ENCODE measurements at places on chromosomes 7 and 10.

DNA sequence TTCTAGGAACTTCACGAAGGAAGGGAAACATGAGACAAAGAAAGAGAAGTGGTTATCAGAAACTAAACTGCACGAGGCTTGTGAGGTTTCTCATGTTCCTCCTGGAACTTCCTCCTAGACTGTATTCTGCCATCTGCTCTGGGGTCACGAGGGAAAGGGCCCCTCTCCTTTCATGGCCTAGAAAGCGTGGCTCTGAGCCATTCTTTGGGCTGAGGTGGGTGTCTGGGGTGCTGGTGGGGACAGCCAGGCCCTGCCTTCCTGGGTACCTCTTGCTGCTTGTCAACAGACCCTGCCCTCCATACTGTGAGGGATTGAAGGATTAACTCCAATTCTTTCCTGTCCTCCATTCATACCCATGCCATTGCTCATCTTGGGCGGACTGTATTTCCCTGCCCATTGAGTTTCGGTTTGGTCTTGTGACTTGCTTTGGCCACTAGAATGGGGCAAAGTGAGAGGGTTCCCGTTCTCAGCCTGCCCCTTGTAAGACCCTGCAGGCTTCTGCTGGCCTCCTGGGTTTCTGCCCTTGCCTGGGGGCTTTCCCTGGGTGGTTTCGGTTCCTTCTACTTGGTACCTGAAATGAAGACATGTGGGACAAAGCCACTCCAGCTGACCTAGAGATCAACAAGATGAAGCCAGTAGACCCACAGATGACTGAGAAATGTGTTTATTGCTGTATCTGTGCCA lies 14.9 kb upstream of the GIMAP8 start:
- DNase-seq = no peak

GRCh38 chr10:88385601-88386203 lies 197.4 kb downstream of the RNLS start:
- DNase-seq = no peak

- DNase-seq = no peak
These were observed 393.4 kb downstream of the TFEC start for GRCh38 chr7:115637128-115637527.

GRCh38 chr10:45386657-45387056 lies 12.6 kb downstream of the ALOX5 start:
- DNase-seq = no peak

DNA sequence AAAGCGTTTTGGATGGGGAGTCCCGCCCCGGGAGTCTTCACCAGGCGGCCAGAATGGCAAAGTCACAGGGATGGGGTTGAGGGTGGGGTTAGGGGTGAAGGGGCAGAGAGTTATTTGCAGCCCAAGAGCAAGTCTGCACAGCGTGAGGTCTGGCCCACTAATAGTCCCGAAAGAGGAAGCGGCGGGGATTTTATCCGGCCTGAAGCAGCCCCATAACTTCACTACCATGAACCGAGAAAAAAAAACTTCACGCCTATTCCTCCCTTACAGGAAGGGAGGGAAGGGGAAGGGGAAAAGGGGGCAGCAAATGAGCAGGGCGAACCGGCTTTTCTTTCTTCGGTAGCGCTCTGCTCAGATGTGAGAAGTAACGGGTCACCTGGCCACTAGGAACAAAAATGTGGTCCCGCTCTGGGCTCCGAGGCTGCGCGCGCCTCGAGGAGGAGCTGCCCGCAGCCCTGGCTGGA lies 712 bp downstream of the ITPRIP start:
- DNase-seq = no peak

DNA sequence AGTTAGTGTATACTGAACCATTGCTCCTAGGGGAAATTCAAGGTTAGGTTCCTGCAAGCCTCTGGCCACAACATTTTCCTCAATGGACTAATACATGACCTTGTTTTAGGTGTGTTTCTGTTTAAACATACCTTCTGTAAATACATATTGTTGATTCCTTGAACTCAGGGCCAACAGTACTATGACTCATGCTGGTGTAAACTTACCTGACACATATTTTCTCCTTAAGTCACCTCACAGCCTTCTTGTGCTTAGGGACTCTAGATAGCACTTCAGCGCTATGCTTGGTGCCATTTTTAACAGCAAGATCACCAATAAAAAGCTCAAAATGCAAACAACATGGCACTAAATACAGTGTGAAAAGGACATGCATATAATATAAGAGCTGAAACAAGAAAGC lies 176.4 kb downstream of the TAX1BP1 start:
- no peak for DNase-seq

GRCh38 chr10:114534571-114534981 lies 123.5 kb downstream of the ABLIM1 start:
- no peak for DNase-seq

DNA sequence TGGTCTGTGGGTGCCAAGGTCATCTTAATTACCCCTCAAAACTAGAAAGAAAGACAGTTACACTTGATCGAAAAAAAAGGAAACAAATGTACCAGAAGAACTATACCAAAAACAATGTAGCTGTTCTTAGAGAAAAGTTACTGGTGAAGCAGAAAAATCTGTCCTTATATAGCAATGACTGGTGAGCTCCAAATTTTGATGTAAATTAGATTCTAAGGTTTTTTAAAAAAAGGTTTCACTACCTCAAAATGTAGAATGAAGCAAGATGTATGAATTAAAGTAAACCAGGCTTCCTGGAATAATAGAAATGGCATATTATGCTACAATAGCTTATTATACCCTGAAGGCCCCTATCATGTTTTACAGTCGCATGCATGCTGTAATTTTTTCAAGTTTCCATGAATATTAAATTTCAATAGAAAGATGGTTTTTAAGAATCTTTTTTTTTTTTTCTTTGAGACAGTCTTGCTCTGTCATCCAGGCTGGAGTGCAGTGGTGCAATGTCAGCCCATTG lies 28.4 kb upstream of the FKBP9 start:
- no peak for DNase-seq

DNA sequence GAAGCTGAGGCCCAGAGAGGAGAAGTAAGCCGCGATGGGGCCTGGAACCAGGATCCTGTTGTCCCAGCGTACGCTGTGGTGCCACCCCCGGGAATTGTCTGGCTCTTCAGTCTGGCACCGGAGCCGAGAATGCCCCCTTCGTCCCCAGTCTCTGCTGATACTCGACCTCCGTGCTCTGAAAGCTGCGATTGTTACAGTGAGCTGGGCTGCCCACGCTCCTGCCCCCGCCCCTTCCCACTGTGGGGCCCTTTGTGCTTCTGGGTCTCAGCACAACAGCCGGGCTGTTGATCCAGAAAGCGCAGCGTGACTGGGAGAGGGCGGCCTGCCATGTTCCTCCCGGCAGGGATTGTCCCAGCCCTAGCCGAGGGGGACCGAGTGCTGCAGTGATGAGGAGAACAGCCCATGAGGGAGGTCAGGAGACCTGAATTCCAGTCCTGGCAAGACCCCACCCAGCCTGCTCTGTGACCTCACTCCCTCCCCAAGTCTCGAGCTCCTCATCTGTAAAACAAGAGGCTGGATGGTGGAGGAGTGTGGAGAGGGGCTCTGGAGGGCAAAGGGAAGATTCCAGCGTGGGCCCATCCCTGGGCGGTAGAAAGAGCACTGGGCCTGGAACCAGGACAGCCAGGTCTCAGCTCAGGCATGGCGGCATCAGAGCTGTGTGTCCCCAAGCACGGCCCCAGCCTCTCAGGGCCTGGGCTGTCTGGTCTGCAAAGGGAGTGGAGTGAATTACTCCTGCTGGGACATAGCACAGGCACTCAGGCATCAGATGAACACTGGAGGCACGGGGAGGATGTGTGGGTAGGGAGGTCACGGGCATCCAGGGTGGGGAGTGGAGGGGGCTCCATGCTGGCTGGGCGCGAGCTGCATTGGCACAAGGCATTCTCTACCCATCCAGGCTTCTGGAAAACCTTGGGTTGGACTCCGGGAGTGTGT lies 43.6 kb downstream of the TSPAN15 start:
- no peak for DNase-seq

- DNase-seq = peak; percentile 11
These were observed 57.1 kb downstream of the AMPH start for GRCh38 chr7:38574086-38574485.

GRCh38 chr10:50917486-50917885 lies 32.1 kb upstream of the A1CF start:
- DNase-seq = no peak

DNA sequence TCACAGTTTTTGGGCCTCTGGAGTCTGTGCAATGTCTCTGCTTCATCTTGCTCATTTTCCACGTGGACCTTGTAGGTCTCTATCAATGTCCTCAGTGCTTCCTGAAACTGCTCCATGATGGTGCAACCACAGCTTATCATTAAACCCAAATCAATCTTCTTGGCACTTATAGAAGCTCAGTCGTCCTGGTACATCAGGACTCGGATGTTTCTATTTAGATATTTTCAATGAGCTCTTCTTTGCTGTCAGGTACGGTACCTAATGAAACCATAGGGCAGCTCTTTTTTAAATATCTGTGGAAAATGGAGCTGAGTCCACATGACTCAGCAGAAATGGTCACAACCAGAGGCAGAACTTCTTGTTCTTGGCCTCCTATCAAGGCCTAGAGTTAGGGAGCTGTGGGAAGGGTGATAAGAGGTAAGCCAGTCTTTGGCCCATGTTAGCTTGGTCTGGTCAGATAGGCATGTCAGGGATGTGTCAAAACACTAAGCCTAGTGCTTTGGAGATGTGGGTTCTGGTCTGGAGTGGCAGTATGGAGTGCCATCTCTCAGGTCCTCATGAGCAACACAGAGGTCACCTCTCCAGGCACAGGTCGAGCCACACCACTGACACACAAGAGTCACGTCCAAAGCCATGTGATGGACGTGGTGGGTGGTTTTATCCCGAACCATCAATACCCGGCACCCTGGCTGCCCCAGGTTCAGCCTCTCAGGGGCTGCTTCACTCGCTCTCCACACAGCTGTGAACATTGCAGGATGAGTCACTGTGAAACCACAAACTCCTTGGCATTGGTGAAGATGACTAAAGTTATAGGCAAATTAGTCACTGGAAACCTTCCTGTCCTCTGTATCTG lies 87.0 kb downstream of the TBXAS1 start:
- no peak for DNase-seq

DNA sequence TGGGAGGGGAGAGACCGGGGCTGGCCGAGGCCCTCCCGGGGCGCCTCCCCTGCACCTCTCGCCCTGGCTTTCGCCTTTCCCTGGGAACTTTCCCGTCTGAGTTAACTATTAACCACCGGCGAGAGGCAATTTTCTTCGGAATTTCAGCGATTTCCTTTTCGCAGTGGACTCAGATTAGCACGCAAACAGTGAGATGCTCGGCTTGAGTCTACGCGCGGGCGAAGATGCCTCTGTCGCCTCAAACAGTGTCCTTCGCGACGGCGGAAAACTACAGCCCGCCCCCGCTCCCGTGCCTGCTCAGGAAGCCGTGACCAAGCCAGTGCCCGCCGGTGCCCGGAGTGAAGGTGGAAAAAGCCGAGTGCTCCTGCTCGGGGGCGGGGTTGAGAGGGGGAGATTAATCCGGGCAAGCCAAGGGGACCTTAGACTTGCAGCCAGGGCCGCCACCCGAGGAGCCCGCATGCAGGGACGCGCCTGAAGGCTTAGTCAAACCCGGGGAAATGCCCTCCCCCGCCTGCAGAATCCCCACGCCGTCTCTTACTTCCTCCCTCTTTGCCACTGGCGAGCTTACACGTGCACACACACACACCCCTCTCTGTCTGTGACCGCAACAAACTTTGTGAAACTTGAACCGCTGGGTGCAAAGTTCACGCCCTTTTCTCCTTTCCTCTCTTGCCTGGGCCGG lies 14.5 kb upstream of the PAX2 start:
- no peak for DNase-seq

- DNase-seq = peak; percentile 4
These were observed 461.0 kb upstream of the NRG3 start for GRCh38 chr10:81414038-81414437.

- DNase-seq = no peak
These were observed 19.3 kb upstream of the TSPAN13 start for GRCh38 chr7:16734148-16734726.

DNA sequence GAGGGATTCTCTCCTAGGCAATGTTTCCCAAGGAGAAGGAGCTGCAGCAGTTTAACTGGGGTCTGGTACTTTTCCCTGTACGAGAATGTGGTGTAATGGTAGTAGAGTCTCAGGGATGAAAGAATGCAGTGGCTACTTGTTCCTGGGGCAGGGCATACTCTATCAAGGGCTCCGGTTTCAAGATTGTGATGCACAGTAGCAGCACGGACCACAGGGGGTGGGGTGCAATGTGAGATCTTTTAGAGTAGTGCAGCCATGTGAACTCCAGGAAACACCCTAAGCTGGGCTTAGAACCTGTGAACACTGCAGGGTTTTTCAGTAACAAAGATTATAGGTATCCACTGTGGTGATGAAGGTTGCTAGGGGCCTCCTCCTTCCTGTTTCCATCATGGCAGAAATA lies 903.9 kb downstream of the NRG3 start:
- DNase-seq = no peak

GRCh38 chr7:149028346-149029109 lies at the start of gene PDIA4:
Gene PDIA4 (minus strand): TSS chr7:149028505. CDS start chr7:149028408, 97 bp downstream.
- peak; percentile 98 for DNase-seq

DNA sequence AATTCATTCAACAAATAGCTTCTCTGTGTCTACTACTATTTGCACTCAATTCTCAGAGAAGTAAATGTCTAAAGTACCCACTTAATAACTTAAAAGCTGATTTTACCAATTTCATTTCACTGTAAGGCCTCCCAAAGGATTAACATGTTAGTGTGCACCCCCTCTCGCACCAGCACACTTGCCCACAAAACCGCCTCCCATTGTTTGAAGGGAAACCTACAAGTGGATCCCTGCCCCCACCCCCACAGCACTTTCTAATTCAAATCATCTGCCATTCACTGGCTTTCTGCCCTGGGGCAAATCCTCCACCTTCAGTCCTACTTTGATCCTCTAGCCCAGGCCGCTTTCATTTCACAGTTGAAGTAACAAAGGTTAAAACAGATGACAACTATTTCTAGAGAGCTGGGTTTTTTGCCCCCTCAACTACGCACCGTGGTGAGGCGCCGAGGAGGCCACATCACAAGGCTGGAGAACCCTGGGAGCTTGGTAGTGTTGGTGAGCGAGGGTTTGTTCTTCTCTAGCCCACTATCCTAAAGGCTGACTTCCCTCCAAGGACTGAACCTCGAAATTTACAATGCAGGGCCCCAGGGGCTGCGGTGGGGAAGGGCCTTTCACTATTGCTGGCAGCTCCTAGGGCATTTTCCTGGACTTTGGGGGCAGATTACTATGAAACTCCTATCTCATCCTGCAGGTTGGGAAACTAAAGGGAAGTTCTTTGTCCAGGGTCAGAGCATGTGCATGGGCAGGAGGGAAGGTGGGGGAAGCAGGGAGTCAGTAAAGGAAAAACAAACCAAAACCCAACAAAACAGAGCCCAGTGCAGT lies 517.4 kb upstream of the ZMIZ1 start:
- DNase-seq = no peak

GRCh38 chr10:42638821-42639270 lies 476 bp upstream of the ZNF33B start:
- no peak for DNase-seq

- DNase-seq = no peak
These were observed 199.9 kb downstream of the TCERG1L start for GRCh38 chr10:131111471-131112080.
